ENCODE measurements at places on chromosomes 1 and 21.

- DNase-seq, result no peak
Measured at GRCh38 chr21:28489162-28489561, 503.5 kb downstream of the LTN1 start.

- no peak for DNase-seq
Measured at GRCh38 chr21:18493422-18493821, 89.8 kb upstream of the TMPRSS15 start.

GRCh38 chr1:216054600-216054999 is 368.6 kb downstream of the USH2A start:
- DNase-seq, result no peak

DNA sequence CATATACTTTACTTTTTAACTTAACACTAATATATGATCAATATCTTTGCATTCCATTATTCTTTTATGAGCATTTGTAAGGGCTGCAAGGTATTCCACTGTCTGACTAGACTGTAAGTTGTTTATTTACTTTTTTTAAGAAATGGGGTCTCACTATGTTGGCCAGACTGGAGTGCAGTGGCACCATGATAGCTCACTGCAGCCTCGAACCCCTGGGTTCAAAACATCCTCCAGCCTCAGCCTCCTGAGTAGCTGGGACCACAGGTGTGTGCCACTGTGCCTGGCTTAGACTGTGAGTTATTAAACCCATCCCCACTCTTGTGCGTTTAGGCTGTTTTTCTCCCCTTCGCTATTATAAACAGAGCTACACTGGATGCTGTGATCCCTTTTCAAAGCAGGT is 6.7 kb upstream of the KIF26B start:
- no peak for DNase-seq

DNA sequence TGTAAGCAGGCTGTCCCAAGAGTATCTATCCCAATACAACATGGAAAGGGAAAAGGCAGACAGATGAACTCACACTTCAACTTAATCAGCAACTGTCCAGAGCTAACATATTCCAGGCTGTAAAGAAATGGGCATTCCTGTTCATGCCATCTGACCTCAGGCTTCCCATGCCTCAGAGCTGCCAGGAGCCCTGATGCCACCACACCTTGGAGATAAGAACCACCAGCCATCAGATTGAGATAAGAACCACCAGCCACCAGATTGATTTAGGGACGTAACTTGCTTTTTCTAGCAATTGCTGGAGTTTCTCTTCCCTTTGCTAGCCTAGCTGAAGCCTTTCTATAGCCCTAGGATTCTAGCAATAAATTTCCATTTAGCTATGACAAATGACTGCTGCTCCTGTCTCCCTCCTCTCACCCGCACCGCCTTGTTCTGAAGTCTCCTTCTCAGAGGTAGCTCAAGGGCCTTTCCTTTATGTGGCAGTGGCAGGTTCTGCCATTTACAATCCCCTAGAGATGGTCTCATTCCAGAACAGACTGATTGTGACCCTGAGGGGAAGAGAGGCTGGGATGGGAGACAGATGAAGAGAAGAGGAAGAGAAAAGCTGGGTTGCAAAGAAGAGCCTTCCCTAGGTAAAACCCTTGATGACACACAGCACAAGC is 88.0 kb upstream of the CTTNBP2NL start:
- DNase-seq, result no peak

- DNase-seq, result no peak
Measured at GRCh38 chr1:114586513-114587047, 5.2 kb upstream of the BCAS2 start.
